ENCODE measurements at places on chromosomes 6 and 20.

DNA sequence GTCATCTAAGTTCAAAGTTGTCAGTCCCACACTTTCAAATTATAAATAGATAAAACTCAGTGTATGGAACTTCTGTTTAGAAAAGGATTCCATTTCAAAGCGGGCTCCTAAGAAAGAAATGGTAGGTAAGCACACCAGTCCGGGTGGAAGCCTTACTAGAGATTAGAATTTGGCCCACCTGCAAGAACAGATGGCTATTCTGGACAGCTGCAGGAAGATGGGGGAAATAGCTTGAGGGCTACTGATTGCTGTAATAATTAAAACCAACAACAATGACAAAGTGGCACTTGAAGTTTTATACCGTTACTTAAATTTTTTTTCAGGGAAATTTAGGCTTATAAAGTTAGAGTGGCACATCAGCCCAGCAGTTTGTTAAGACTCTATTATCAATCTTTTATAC lies 83.3 kb downstream of the HIVEP2 start:
- DNase-seq: no peak

GRCh38 chr6:158060455-158061360 lies 79.0 kb downstream of the SYNJ2 start:
- DNase-seq: peak; percentile 89

DNA sequence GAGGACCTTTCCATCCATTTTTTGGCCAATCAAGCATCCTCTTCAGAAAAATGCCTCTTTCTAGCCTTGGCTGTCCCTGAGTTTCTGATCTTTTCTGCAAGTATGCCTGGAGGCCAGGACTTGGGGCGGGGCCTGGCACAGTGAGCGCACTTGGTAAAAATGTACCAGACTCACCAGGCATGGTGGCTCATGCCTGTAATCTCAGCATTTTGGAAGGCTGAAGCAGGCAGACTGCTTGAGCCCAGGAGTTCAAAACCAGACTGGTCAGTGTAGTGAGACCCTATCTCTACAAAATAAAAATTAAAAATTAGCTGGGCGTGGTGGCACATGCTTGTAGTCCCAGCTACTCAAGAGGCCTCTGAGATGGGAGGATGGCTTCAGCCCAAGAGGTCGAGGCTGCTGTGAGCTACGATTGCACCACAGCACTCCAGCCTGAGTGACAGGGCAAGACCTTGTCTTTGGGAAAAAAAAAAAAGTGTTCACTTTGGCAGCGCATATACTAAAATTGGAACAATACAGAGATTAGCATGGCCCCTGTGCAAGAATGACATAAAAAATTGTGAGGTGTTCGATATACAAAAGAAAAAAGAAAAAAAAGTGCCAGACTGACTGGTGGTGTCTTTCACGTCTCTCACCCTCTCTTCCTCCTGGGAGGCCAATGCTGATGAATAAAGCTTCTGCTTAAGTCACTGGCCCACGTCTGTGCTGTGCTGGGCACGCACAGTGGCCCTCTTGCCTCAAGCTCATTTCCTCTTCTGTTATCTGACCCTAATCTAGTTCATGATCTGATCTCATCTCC lies 18.1 kb upstream of the SLC9A8 start:
- no peak for DNase-seq

DNA sequence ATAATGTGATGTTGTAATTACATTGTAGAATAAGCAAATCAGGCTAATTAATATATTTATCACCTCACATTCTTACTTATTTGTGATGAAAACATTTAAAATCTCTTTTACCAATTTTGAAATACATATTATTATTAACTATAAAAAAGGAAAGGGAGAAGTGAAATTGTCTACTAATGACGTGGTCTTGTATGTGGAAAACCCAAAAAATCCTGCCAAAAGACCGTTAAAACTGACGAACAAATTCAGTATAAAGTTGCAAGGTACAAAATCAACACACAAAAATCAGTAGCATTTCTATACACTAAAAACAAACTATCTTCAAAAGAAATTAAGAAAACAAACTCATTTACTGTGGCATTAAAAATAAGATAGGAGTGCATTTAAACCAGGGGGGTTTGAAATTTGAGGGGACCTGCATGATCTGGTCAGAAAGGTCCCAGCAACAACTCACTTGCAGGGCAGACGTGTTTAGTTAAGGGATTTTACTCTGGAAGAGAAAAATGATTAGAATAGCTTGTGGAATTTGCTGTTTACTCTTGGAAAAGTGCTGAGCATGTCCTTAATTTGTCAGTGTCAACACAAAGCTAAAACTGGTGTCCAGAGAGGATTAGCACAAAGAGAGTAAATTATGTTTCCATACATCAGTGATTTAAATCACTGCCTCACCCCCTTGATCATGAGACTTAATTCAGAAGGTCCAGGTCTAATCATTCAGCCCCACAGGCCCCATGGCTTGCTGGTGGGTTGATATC lies 235.0 kb upstream of the RIN2 start:
- no peak for DNase-seq

- no peak for DNase-seq
These were observed 227.0 kb upstream of the MARCKS start for GRCh38 chr6:113629975-113630737.

DNA sequence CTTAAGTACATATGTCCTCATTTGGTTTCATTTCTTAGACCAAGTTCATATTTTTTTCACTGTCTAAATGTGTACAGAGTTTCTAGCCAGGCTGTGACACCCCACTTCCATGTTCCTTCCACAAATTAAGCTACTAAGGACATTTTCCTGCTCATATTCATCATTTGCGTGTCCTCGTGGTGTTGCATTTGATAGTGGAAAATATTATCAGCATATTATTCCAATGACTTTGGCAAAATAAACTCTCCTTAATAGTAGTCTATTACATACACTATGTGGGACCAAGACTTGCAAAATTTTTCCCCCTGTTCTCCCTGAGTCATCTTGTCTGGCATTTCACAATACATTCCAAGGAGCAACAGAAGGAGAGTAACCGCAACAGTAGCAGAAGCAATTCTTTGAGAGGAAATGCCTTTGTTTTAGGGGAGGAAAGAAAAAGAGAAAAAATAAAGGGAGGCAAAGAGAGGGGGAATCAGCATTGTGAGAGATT lies 599.2 kb downstream of the COL12A1 start:
- DNase-seq: peak; percentile 28

DNA sequence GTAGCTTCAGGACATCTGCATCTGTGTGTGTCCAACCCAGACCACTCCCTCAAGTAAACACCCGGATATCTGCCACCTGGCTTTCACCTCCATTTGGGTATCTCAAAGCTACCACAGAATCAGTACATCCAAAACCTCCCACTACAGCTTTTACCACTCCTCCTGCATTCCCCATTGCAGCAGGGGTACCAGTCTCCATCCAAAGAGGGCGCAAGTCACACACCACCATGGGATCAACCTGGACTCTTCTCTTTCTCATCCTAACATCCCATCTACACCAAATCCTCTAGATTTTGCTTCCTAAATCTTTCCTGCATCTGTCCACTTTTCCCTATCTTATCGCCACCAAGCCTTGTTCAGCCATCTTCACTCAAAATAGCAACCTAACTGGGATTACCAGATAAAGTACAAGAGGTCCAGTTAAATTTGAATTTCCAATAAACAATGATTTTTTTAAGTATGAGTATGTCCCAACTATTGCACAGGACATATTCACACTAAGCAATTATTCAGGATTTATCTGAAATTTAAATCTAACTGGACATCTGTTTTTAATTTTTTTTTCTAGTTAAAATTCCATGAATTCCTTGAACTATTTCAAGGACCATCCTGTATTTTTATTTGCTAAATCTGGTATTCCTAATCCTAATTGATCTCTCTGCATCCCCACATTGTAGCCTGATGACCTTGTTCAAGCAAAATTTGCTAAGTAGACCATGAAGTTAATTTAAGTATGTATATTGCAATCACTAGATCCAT lies 164.3 kb upstream of the MLN start:
- DNase-seq: no peak

DNA sequence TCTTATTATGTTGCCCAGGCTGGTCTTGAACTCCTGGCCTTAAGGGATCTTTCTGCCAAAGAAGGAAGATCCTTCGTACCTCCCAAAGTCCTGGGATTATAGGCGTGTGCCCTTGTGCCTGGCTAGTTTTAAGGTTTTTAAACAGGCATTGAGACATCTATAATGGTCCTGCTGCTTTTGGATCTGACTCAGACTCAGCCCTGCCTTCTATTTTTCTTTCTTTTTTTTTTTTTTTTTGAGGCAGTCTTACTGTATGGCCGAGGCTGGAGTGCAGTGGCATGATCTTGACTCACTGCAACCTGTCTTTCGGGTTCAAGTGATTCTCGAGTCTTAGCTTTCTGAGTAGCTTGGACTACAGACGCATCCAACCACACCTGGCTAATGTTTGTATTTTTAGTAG lies 73.7 kb downstream of the PHF20 start:
- no peak for DNase-seq

DNA sequence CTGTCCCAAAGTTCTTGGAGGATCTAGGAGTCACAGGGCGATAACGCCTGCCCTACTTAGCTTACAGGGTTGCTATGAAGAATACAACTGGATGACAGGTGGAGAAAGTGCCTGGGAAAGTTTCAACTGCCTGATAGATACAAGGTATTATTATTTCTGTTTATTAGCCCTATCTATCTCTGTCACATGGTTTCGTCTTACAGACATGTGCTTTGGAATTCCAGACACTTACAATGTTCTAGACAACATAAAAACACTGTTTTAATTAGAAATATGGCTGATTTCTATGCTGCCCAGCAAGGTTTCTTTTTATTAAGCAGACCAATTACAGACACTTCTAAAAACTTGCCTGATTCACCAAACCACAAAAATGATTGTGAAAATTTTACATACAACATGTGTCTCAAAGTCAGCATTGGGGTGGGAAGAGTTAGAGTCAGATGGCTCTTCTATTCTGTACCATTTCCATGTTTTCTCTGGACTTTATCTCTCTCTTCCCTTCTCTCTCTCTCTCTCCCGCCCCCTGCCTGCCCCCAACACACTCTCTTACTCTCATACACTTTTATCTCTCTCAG lies 50.0 kb downstream of the GJA10 start:
- no peak for DNase-seq

DNA sequence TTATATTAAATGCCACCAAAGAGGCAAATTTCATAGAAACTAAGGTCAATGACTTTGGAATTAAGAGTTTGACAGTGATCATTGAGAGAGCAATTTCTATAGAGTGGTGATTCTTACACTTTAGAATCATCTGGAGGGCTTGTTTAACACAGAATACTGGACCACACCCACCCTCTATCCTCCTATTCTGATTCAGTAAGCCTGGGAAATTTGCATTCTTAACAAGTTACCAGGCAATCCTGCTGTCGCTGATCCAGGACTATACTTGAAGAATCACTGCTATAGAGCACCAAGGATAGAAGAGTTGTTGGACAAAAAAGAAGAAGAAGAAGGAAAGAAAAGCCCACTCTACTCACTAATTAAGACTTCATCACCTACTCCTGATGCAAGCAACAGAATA lies 21.3 kb upstream of the TBX18 start:
- no peak for DNase-seq

- peak; percentile 59 for DNase-seq
These were observed 771 bp downstream of the ARFRP1 start for GRCh38 chr20:63706852-63707557.

DNA sequence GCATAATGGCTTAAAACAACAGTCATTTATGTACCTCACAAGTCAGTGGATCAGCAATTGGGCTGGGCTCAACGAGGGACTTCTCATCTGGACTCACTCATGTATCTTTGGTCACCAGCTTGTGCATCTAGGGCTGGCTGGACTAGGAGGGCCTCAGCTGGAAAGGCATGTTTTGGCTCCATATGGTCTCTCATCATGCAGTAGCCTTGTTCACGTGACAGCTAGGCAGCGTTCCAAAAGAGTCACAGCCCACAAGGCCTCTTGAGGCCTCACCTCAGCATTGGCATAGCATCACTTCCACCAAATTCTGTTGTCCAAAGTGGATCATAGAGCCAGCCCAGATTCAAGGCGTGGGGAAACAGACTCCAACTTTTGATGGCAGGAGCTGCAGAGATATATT lies 110.1 kb downstream of the MAFB start:
- no peak for DNase-seq

GRCh38 chr6:129843573-129843972 lies 17.5 kb downstream of the TMEM244 start:
- no peak for DNase-seq

- DNase-seq: peak; percentile 84
These were observed 19.8 kb upstream of the ZSCAN16 start for GRCh38 chr6:28104392-28105244.

GRCh38 chr6:46217671-46218131 lies 46.9 kb upstream of the ENPP5 start:
- DNase-seq: no peak

DNA sequence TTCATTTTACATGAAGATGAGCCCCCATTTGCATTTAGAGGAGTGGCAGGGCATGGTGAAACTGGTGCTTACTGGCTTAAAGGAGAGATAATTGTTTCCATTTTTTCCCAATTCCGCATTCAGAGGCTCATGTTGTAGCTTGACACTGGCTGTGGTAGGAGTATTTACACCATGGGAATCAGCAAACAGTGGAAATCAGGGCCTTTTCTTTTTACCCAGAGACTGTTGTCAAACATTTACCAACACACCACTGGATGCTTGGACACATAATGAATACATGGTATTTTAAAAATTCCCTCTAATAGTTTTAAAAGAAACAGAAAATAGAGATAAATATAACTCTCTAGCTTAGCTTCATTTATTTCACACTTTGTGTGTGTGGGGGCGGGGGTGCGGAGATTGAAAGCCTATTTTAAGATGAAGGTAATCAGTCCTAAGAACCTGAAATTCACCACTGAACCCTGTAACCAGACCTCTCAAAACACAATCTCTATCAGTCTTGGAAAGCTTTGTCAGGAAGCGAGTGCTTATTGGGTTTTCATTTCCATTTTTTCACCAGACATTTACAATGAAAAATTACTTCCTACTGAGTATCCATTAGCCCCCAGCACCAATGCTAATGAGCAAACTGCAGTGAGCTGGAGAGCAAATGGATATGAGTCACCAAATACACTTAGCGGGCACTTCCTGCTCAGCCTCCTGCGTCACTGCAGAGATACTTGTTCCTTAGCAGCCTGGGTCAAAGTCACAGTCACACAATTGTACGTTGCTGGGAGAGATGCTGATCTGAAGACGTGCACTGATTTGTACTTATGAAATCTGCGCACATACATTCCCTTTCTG lies 532.0 kb downstream of the BCKDHB start:
- DNase-seq: peak; percentile 45

DNA sequence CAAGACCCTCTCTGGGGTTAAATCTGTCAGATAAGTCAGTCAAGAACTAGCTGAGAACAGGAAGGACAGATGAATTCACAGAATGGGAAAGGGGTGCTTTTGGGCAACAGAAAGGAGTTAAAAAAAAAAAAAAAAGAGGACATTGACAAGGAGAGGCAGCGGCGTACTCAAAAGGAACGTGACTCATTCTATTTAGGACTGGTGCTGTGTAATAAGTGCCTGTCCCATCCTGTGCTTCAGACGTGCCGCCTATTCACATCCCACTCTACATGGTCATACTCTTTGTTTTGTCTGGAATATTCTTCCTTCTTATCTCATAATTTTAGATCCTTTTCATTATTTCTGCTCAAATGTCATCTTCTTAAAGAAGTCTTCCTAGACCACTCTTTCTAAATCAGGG lies 101.1 kb upstream of the EMILIN3 start:
- no peak for DNase-seq

- DNase-seq: no peak
These were observed 30.6 kb upstream of the PHACTR2 start for GRCh38 chr6:143647191-143647590.

Measured in right hindlimb (tissue), 1 donor.